ENCODE measurements at places on chromosomes 6 and 20. TPM values are rescaled to one million over a fixed set of nuclear protein-coding genes. Genes with fewer than 3 reads are reported as not detected.
A peak's percentile ranks its signal among the peaks of the same experiment; 100 is the strongest.

- peaks cover 6% of the 10 kb centered on the region for H3K36me3 ChIP-seq
- no peak for DNase-seq
- no peaks in the 10 kb centered on the region for H3K27me3 ChIP-seq
- no peak overlapping the region for H3K27ac ChIP-seq
- no peak overlapping the region for H3K4me3 ChIP-seq
- H3K4me1 ChIP-seq: peaks cover 4% of the 10 kb centered on the region
These were observed 82.4 kb downstream of the ZNF292 start for GRCh38 chr6:87237804-87238203.

- no peak overlapping the region for H3K27ac ChIP-seq
- peaks cover 8% of the 10 kb centered on the region for H3K27me3 ChIP-seq
- no peaks in the 10 kb centered on the region for H3K36me3 ChIP-seq
These were observed 41.5 kb upstream of the ZNFX1 start for GRCh38 chr20:49319208-49319809.

DNA sequence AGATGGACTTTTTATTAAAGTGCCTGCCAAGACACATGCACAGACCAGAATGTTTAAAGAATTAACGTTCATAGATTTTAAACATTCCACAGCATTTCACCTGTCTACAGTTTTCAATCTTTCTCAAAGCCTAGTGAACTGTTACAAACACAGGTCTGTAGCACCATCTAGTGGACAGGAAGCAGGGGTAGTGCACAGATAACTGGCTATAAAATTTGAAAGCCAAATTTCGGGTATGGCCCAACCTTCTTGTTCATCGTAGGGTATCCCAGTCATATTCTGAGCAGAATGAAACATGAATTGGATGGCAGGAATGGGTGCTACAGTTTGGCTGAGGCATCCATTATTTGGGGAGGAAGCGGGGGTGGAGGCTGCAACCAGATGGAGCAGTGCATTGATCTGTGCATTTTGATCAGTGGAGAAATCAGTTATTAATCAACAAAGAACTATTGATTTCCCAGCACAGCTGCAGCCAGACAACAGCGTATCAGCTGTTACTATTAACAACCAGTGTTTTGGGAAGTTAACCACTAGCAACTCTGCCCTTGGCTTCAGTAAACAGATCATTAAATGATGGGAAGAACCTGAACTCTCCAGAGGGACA is 56.1 kb upstream of the B3GAT2 start:
- no peaks in the 10 kb centered on the region for H3K27me3 ChIP-seq
- H3K27ac ChIP-seq: no peak overlapping the region
- peak; percentile 37 for DNase-seq
- H3K4me3 ChIP-seq: no peak overlapping the region
- H3K36me3 ChIP-seq: no peaks in the 10 kb centered on the region
- no peaks in the 10 kb centered on the region for H3K4me1 ChIP-seq

DNA sequence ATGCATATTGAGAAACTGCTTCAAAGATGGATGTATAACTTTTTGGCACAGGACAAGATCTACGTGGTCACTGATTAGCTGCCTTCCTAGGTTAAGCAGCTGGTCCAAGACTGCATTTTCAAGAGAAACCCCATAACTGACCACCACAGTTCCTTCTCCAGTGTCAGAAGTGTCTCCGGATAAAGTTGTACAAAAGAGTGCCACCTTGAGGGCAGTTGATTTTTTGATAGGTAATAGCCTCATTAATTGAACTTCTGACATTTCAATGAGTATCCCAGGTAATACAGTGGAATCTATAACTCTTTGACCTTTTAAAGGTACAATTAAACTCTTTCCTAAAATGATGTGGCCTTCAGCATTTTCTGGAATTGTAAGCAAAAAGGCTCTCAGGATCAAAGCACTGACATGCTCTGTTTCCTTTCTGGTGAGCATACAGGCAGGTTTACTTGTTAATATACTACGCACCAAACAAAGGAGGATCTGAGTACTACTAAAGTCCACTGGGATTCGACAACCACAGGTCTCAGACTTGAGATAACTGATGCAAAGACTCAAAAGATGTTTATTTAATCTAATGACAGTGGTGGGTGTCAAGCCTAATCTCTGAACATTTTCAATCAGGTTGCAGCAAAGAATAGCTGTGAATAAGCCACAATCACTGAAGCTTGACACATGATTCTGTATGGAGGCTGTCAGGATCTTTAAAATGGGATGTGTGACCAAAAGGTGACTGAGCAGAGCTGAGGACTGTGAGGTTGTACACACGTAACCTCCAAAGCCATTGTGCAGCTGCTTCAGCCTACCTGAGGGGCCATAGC is 21.2 kb downstream of the MKKS start:
- H3K36me3 ChIP-seq: no peaks in the 10 kb centered on the region
- no peak overlapping the region for H3K27ac ChIP-seq
- DNase-seq: no peak
- no peaks in the 10 kb centered on the region for H3K4me1 ChIP-seq

The KCNS1 gene
- not detected for total RNA-seq

DNA sequence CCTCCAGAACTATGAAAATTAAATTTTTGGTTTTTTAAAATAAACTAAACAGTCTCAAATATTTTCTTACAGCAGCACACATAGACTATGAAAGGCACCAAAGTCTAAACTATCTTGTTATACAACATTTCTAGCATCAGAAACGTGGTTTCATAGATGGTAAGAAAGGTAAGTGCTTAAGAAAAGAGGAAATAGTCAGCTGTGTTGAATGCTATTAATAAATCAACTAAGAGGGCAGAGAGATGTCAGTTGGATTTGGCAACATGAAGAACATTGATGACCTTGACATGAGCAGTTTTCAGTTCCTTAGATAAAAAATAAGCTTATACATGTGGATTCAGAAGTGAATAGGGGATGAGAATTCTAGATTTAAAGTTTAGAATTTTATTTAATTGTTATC is 113.6 kb downstream of the RFX6 start:
- H3K4me1 ChIP-seq: no peaks in the 10 kb centered on the region
- H3K27ac ChIP-seq: no peak overlapping the region
- no peak for DNase-seq
- H3K36me3 ChIP-seq: no peaks in the 10 kb centered on the region

- no peaks in the 10 kb centered on the region for H3K4me1 ChIP-seq
- DNase-seq: no peak
- peaks cover 28% of the 10 kb centered on the region for H3K36me3 ChIP-seq
- no peak overlapping the region for H3K4me3 ChIP-seq
These were observed 70.3 kb downstream of the GFRA4 start for GRCh38 chr20:3592931-3593330.

The POU3F2 gene
- total RNA-seq: not detected

The FGD2 gene
- 11.9 TPM for total RNA-seq

DNA sequence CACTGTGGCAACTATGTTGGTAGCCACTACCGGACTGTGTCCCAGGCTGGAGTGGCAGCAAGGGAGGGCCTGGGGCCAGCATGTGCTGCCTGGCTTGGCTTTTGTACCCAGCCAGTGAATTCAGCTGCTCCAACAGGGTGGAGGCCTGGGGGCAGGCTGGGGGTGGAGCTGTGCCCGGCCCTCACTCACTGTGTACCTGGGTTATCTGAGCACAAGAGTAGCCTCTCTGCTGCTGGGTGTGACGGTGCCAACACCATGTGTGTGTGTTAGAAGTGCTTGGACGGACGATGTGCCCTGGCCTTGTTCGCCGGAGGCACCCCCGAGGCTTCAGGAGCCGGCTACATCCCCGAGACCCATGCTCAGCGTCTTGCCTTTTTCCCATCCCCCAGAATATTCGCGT is 49.2 kb downstream of the EFCAB8 start:
- H3K27ac ChIP-seq: no peak overlapping the region
- no peak for DNase-seq
- no peaks in the 10 kb centered on the region for H3K36me3 ChIP-seq
- H3K27me3 ChIP-seq: no peaks in the 10 kb centered on the region
- no peaks in the 10 kb centered on the region for H3K4me1 ChIP-seq
- H3K4me3 ChIP-seq: no peak overlapping the region

The TMEM14B gene
- total RNA-seq: 49.3 TPM

- peak within 1 kb of the TSS; percentile 94 for H3K27ac ChIP-seq
- H3K27me3 ChIP-seq: no peaks in the 10 kb centered on the region
- DNase-seq: peak; percentile 85
These were observed at the start of gene SH3BGRL2 for GRCh38 chr6:79630883-79631692. SH3BGRL2 (plus strand) TSS chr6:79631329; CDS start chr6:79631462, 133 bp downstream.

DNA sequence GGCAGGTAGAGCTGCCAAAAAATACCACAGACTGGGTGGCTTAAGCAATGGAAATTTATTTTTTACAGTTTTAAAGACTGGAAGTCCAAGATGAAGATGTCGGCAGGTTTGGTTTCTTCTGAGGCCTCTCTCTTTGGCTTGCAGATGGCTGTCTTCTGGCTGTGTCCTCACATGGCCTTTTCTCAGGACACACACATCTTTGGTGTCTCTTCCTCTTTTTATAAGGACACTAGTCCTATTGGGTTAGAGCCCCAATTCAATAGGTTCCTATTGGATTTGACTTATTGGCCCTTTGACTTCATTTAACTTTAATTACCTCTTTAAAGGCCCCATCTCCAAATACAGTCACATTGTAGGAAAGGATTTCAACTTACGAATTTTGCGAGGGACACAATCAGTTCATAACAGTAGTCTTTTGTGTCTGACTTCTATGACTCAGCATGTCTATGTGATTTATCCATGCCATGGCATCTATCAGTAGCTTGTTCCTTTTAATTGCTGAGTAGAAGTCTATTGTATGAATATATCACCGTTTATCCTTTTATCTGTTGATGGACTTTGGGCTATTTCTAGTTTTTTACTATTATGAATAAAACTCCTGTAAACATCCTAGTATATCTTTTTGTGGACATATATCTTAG is 11.0 kb upstream of the TCP11 start:
- no peaks in the 10 kb centered on the region for H3K27me3 ChIP-seq
- H3K27ac ChIP-seq: no peak overlapping the region
- DNase-seq: no peak
- no peak overlapping the region for H3K4me3 ChIP-seq
- H3K4me1 ChIP-seq: no peaks in the 10 kb centered on the region

Data from body of pancreas (tissue), 4 donors.